NCI-H2171 treated with DMSO at 0.1 percent for 48 hours (cell line): ENCODE measurements at places on chromosomes 1 and 21.

DNA sequence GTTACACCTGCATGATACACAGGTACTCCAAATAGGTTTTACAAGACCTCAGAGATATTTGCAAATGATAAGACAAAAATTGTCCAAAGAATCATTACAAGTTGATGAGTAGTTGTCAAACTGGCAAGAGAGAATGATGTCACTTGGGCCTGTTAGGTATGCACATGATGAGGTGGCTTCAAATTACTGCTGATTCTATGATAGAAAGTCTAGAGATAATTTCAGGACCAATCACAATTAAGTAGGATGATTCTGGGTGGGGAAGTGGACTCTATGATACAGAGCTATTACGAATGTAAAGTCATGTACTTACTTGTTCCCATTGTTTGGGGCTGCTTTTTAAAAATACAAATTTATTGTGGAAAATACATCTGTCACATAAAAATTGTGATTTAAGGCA is 5.2 kb upstream of the SPRR1B start:
- no peak for DNase-seq

DNA sequence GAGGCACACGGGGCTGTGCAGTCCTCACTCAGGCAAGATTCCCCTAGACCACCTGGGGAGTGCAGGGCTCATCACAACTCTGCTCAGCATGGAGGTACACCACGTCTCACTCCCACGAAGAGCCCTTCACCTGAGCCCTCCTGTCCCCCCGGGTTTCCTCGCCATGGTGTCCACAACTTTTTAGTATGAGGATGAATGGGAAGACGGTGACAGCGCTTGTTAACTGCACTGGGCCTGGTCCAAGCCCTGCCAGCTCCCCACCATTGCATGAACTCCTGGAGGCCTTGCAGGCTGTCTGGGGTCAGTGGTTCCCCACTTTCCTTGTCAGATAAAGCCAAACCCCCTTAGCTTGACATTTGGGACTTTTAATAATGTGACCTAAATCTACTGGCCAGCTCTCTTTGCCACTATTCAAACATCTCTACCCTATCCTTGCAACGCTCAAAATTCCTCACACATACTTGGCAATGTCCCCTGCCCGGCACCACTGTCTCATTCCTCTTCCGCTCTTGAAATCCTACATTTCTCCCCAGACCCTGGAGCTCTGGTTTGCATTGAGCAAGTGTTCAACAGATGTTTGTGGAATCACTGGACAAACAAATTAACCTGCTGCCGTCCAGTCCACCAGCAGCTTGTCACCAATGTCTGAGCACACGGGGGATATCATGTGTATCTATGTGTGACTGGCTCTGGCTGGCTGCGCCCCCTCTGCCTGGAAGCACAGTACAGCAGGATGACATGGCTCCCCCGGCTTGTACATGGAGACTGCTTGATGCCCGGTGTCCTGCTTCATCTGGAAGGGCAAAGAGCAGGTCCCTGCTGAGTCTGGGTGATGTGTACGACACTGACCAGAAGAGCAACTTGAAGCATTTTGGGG is 11.2 kb downstream of the TMEM9 start:
- DNase-seq: no peak

- DNase-seq: no peak
Observed at GRCh38 chr1:202685641-202686040, 24.6 kb downstream of the SYT2 start.

DNA sequence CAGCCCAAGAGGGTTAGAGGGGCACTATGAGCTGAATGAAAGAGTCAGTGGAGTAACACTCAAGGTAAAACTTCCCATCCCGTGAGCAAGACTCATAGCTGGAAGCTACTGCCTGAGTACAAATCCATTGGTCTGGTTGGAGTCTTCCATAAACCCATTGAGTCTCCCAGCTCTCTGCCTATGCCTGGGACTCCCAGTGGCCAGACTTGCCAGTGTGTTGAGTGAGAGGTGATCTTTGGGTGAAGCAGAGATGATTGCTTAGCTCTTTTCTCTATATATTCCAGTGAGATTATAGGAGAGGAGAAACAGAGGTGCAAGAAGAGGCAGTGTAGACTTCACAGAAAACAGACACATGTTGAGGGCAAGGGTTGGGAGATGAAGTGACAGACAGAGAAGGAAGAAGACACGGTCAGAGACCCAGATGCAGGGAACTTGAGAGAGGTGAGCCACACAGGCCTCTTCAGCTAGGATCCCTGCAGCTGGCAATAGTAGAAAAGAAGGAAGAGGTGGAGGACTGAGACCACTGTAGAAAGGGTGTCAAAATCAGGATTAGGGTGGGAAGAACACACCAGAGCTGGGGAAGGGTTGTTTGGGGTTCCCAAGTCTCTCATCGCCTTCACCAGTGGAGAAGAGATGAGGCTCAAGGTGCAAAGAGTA is 3.7 kb downstream of the FOXD2 start:
- no peak for DNase-seq

GRCh38 chr1:86823821-86824500 is 90.0 kb downstream of the SELENOF start:
- peak; percentile 54 for DNase-seq

DNA sequence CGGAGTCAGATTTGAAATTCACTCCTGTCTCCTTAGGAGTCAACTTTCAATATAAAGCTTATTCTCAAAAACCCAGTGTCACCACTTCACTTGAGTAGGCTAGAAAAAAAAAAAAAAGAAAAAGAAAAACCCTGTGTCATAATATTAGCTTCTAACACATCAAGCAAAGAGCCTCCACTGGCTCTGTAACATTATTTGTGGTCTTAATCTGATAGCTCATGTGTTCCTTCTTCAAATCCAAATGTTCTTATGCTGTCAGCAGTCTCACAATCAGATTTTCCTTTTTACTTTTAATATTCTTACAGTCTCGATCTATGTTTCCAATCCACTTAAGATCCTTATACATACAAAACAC is 26.1 kb upstream of the PSMG1 start:
- no peak for DNase-seq

DNA sequence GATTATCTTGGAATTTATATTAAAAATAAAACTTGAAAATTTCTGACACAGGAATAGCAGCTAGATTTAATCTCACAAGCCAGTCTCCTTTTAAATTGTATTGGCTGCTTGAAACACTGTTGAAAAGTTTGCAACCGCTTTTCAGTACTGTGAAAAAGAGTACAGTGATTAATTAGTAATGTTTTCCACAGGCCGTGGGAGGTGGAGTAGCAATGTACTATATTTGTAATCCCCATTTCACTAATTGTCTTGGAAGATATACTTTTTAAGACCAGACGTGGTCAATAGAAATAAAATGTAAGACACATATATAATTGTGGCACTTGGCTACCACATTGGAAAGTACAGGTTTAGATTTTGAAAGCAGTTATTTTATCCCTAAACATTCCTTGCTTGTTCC is 40.8 kb upstream of the MYOCOS start:
- DNase-seq: no peak

- DNase-seq: no peak
Observed at GRCh38 chr1:151661751-151662150, 49.9 kb downstream of the SNX27 start.

DNA sequence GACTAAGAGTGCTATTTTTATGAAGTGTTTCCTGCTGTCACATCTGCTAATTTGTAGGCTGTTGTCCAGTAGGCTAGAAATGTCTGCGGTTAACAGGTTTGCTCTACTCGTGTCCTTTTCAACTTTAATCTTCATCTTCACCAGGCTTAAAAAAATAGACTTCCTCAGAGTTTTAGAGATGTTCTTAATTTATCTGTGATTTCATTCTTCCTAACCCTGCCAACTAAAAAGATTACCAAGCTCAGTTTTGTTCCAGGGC is 66.8 kb downstream of the SASS6 start:
- no peak for DNase-seq

DNA sequence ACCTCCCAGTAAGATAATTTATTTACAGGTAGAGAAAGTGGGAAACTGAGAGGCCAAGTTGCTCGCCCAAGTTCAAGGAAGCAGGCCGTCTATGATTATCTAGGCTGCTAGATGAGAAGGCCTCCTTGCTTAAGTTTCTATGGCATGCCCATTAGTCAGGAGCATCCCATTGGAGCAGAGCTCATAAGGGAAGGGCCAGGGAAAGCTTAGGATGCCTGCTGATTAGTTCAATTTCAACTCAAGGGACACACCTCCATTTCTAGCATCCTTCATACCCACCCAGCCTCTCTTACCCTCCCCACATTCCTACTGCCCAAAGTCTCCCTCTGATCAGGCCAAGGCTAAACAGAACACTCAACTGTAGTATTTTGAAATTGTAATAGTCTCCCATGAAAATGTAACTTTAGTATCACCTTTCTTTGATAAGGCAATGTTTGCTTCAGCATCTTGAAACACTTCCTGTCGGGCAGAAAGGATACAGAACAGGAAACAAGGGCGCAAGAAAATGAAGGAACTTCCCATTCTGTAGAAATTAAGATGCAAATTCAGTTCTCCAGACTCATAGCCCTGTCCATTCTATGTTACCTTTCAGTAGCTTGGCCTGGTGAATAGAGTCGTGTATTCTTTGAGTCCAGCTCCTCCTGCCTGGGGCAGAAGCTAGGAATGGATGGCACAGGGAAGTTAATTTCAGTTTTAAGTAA is 46.3 kb upstream of the TARBP1 start:
- no peak for DNase-seq

DNA sequence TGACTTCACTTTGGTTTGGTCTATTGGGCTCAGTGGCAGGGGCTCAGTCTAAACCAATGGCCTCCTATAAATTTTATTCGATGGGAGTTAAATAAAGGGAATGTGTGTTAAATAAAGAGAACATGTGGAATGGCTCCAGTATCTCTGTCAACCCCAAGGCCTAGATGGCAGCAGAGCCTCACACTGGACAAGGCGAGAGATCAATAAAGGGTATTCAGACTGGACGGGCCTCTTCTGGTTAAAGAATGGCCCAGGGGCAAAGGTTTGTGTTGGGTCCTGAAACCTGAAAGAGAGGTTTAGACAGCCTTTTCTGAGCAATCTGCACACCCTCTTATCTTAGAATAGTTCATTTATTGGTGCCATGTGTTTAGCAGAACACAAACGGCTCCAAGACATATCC is 34.7 kb downstream of the SH3BP5L start:
- DNase-seq: no peak
